ENCODE measurements at places on chromosomes 7 and 10. TPM values are rescaled to one million over a fixed set of nuclear protein-coding genes. Genes with fewer than 3 reads are reported as not detected.

The GPR15LG gene
- not detected for polyA plus RNA-seq

The MAD1L1 gene
- polyA plus RNA-seq: 21.4 TPM

The ITPRIP gene
- polyA plus RNA-seq: 2.8 TPM

The TAS2R4 gene
- 0.69 TPM for polyA plus RNA-seq

The SORBS1 gene
- polyA plus RNA-seq: 39.8 TPM

The TEX36 gene
- not detected for polyA plus RNA-seq

The CAMK2G gene
- polyA plus RNA-seq: 19.3 TPM

The SYT15 gene
- polyA plus RNA-seq: 0.29 TPM

The ZNF365 gene
- not detected for polyA plus RNA-seq

The UTF1 gene
- not detected for polyA plus RNA-seq

The RET gene
- polyA plus RNA-seq: not detected

The PYROXD2 gene
- 10.7 TPM for polyA plus RNA-seq

The FAM171A1 gene
- polyA plus RNA-seq: 37.7 TPM

The AASS gene
- polyA plus RNA-seq: 11.6 TPM

The RBM20 gene
- polyA plus RNA-seq: 0.16 TPM

The CYP3A7 gene
- 5.7 TPM for polyA plus RNA-seq

The PODXL gene
- 0.54 TPM for polyA plus RNA-seq

The MSMB gene
- polyA plus RNA-seq: 1.3 TPM

The PRPS1L1 gene
- not detected for polyA plus RNA-seq

The EZH2 gene
- polyA plus RNA-seq: 26.0 TPM
